Left renal pelvis (tissue), 4 donors: ENCODE measurements at places on chromosomes 5 and 9.

GRCh38 chr5:74286734-74287695 lies 353.5 kb downstream of the ENC1 start:
- DNase-seq = no peak

DNA sequence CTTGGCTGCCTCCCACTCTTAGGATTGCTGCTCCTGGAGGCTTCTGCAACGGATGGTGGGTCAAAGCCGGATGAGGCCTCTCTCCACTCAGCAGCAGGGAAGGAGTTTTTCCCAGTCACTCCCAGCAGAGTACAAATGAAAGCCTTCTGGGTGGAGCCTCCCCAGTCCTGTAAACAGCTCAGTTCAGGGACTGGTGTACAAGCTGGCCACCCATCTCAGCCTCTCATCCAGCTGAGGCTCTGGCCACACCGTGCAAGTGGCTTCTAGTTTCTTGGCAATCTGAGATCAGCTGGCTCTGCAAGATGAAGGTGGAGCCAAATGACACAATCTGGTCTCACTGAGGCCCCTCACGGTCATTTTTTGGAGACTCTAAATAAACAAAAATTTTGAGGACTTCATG lies 10.0 kb downstream of the GPX3 start:
- DNase-seq = no peak

DNA sequence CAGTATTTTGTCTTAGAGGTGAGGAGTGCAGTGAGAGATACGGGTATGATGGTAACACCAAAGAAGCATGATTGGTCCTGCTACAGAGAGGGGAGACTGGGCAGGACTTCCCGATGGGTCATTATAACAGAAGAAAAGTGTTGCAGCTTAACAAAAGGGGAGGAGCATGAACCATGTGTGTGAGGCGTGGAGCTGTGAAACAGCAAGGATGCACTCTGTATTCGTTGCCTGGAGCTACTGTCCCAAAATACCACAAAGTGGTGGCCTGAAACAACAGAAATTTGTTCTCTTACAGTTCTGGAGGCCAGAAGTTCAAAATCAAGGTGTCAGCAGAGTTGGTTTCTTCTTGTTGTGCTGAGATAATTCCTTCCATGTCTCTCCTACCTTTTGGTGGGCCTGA lies 59.4 kb upstream of the GRHPR start:
- DNase-seq = no peak

- DNase-seq = no peak
Observed at GRCh38 chr5:31944684-31945445, 229.3 kb downstream of the GOLPH3 start.

DNA sequence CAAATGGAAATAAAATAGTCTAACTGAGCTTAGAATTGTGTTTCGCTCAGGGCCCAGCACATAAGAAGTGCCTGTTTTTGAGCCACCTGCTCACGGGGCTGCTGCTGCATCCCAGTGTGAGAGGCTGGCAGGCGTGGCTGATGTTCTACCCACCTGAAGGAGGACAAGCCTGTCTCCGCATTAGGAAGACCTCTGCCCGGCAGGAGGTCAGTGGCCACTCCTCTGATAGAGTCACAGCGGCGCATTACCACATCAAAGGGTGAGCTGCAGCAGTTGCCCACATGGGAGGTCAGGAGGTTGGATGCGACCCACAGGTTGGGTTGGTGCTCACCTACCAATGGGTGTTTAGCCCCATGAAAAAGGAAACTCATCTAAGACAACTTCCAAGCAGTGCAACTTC lies 3.7 kb upstream of the SLC6A7 start:
- no peak for DNase-seq

DNA sequence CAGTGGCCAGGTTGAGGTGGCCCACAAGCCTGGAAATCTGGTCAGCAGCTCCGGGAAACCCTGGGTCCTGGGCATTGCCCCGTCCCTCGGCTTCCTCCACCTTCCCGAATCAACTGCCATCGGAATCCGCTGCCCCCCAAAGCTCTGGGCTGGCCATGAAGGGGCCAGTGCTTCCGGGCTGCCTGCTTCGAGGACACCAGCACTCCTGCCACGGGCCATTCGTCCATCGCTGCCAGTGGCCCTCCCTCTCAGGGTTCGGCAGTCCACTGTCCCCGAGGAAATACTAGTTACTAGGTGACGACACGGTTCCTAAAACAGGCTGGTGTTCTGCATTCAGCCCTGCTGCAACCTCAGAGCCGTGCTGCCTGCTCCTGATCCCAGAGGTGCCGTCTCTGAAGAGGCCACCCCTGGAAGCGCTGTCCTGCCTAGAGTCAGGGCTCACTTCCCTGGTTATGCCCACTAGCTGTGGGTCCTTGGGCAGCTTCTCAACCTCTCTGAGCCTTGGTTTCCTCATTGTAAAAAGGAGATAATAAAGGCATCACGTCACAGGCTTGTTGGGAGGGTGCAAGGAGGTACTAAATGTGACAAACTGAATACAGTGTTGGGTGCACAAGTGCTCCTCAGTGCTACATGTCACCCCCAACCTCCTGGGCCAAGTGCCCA lies 3.5 kb upstream of the WDR5 start:
- DNase-seq = no peak

DNA sequence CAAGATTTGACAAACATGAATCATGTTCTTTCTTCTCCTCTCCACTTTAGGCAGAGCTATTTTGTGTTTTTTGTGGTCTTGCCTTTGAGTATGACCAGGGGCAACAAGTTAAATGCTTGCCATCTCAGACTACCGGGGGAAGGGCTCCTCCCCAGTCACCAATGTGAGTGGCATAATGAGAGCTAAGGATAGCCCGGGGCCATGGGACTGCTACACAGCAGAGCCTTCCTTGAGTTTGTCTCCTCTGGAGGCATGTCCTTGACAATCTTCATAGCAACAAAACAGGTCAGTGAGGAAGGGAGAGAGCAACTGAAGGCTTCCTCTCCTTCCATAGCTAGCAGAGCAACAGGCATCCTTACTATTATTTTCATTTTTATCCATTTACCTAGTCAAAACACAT lies 299.3 kb downstream of the ENC1 start:
- DNase-seq = no peak

DNA sequence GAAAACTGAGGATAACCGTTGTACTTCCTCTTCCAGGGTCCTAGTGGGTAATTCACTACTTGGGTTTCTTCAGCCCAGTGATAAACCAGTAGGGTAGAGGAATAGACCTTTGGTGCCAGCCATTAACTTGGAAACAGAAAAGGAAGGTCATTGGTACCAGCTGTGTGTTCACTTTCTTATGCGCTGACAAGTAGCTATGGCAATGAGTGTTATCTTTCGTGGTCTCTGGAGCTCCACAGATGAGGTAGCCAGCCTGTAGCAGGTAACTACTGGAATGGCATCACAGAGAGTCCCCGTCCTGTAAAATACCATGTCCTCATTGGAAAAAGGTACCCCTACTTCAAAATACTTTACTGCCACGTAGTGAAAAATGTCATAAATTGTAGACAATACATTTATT lies 2.3 kb downstream of the UHRF2 start:
- no peak for DNase-seq

GRCh38 chr9:26181836-26182235 lies 503.6 kb upstream of the TUSC1 start:
- DNase-seq = no peak

DNA sequence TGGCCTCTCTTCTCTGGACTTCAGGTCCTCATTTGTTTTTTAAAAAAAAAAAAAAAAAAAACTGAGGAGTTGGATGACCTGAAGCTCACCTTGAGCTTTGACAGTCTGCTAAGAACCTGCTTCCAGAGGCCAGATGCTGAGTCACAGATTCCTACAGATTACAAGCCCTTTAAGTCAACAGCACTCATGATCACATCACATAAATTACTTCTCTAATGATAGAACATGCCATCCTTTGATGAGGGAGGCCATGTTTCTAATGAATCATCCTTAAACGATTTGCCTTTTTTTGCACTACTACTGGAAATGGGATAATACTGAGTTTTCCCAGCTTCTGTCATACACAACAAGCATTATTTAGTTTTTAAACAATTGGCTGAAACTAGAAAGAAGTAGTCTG lies 34.2 kb upstream of the MYOT start:
- no peak for DNase-seq

DNA sequence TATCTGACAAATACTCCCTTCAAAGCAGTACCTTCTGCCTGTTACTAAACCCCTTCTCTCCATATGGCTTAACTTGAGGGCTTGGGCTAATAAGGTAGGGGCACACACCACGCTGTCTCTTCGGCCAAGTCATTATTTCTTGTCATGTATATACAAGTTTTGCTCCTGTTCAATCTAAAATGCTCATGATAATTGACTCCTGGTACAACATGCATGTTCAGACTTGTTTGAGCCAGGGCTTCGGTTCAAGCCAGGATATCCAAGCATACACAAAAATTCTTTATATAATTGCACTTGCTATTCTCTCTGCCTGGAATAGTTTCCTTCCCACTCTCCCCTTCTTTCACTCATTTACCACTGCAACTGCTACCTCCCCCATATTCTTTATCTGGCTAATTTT lies 756.0 kb upstream of the C9orf72 start:
- no peak for DNase-seq

DNA sequence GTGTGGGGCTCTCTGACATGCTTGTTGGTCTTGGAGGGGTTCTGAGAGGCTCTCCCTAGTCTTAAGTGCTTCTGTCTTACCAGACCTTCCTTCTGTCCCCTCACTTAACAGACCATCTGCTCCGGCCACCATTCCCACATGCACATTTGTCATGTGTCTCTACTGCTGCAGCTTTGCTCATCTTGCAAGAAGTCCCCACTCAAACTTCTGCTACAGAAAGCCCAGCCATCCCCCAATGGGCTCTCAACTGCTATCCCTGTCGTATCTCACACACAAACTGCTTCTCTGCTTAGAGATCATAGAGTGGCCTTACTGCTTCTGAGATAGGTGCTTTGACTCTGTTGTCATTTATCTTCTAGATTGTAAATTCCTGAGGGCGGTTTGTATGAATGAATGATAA lies 69.4 kb downstream of the NUP214 start:
- no peak for DNase-seq

GRCh38 chr9:15711931-15712330 lies 159.1 kb downstream of the CCDC171 start:
- DNase-seq = no peak

GRCh38 chr9:133584559-133585476 lies 24.4 kb downstream of the FAM163B start:
- no peak for DNase-seq

GRCh38 chr9:83362341-83362995 lies 175.7 kb downstream of the FRMD3 start:
- DNase-seq = no peak

DNA sequence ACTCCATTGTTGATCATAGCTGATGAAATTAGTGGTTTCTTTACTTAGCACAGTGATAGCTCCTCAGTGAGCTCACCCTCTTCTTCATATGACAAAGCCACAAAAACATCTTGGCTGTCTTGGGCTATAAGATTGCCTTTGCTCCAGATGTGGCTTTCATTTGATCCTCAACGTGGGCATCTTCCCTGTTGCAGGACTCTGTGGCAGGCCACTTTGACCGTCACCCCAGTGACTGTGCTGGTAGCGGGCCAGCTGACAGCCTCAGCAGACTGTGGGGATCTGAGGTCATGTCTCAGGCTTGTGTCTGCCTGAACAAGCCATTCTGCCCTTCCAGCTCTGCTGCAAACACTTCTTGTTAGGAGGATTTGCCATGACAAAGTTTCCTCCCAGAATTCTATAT lies 422.2 kb downstream of the NR2F1-AS1 start:
- DNase-seq = no peak

GRCh38 chr5:135016861-135017290 lies 17.2 kb downstream of the PITX1 start:
- DNase-seq = no peak

DNA sequence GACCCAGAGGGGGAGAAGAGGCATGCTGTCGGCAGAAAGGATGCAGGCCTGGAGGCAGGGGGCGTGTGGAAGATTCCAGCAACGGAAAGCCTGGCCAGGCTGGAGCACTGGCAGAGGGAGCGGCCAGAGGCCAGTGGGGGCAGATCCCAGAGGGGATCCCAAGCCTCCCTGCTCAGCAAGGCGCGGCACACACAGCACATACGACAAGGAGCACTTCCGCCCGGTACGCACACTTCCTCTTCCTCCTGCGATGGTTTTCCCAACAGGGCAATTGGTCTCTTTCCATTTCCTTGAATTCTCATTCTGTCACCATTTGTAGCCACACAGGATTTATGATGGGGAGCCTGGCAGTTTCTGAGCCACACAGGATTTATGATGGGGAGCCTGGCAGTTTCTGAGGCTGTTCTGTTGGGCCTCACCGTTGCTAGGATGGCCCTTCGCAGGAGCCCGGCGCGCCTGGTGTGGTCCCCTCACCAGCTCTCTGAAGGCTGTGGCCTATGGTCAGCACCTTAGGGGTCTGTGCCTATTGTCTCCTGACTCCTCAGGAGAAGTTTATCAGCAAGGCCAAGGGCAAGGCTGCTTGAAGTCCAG lies 123.5 kb upstream of the RAPGEF1 start:
- no peak for DNase-seq
